Gastrocnemius medialis (tissue), 4 donors: ENCODE measurements at places on chromosomes 1 and 21. TPM values are rescaled to one million over a fixed set of nuclear protein-coding genes. Genes with fewer than 3 reads are reported as not detected.

GRCh38 chr1:89952605-89953130, 42.2 kb upstream of the ZNF326 start:
- DNase-seq = no peak

DNA sequence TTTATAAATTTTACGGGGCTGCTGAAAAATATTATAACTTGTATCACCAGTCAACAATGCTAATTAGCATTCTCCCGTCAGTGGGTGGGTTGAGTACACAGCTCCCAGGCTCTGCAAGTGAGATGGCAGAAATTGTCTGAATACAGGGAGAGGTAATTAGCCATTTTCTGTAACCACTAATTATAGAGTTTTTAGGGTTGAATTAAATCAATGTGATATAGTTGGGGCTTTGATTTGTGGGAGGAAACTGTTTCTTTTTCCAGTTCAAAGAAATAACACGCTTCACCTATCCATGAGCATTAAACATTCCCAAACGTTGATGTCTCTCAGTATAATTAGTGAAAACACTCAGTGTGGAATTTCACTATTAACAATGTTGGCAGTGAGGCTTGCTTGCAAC, 1.5 kb downstream of the VANGL1 start:
- DNase-seq = no peak

DNA sequence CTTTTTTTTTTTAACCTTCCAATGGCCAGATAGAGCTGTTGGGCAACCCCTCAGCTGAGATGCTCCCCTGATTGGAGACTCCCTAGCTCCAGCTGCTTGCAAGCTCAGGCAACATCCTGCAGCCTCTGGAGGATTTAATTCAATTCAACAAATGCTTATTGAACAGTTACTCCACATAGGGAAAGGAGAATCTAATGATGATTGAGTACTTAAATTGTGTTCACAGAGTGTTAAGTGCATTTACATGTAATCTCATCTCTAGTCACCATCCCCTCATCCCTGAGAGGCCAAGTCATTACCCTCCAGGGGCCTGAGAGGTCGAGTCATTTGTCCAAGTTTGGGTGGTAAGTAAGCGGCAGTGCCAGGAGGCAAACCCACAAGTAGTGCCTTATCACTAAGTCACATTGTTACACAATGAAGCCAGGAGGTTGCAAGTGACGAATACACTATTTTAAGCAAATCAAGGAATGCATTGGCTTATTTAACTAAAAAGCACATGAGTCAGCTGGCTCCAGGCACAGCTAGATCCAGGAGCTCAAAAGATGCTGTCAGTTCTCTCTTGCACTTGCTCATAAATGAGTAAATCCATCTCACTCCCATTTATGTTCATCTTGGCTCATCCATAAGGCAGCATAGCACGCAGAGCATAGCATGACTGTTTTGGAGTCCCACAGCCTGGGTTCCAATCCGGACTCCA, 64.3 kb downstream of the OPTC start:
- DNase-seq = peak; percentile 75

DNA sequence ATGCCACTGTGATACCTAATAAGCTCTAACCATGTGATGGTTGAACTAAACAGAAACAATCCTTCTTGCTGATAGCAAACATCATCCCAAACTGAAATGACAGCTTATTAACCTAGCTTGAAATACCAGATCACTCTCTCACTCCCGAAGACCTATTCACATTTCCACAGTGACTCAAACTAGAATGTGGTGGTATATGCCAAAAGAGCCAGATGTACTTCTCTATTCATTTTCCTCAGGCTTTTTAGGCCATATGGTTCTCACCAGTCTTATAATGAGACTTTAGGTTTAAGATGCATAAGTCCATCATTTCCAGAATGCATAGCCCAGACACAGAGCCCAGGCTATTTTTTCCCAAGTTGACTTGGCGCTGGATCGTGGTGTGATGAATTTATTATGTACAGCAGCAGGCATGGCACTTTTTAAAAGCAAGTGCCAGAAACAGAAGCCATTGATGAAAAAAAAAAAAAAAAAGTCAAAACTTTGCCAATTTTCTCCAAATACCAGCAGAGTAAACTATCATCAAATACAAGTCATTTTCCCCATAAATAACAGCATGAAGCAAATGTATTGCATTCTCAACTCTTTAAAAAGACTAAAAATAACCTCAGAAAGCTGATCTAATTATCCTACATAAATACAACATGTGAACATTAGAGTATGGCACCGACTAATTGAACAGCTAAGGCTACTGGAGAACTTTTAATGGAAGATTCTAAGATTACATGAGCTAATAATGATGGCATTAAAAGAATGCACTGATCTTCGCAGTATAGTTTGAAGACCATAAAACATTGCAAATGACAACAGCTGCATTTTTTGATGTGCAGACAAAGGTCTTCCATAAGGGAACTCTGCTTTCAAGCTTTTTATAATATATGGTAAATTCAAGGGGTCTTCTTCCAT, 365.4 kb downstream of the LRRIQ3 start:
- DNase-seq = no peak

- no peak for DNase-seq
These were observed 4.7 kb downstream of the IL23R start for GRCh38 chr1:67170751-67171573.

- DNase-seq = no peak
These were observed 242.5 kb downstream of the RHOU start for GRCh38 chr1:228977741-228978140.

DNA sequence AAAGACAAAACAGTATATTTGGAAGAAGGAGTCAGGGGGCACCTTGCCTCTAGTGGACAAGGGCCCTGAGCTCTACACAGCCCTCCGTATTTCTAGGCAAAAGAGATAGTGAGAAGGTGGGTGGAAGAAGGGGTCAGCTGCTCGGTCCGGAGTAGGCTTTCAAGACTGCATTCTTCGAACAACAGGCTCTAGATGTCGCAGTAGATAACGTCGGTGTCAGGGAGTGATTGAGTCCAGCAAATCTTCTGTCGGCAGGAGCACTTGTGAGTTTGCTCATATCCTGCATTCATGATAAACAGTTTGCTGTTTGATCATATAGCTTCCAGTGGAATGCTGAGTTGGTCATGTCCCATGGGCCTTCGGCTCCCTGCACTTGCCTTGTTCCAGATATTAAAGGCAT, 36.8 kb downstream of the DIPK1A start:
- no peak for DNase-seq

- no peak for DNase-seq
These were observed 147.5 kb downstream of the PTPRU start for GRCh38 chr1:29383746-29384371.

DNA sequence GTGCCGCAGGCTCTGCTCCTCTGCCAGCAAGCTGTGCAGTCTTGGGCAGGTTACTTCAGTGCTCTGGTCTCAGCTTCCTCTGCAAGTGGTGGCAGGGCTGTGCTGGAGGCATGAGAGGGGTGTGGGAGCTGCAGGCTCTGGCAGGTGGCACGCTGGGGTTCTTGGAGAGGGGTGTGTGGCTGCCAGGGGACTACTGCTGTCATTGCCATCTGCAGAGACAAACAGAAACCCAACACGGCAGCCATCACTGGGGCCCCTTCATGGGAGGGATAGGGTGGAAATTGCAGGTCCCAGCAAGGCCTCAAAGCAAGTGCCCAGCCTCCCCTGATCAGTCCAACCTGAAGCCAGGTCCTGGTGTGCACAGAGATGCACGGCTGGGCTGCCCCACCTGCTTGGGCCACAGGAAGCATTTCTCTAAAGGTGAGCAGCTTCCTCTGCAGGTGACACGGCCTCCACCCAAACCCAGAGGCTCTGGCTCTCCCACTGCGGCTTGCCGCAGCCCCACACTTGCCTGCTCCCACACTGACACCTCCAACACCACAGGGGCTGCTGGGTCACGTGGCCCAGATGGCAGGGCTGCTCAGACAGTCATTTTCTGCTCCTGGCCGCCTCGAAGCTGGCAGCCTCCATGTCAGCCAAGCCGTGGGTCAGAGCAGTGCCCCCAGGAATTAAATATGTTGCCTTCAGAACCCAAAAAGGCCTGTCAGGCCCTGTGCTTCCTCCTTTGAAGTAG, 4.1 kb upstream of the COL6A2 start:
- no peak for DNase-seq

GRCh38 chr1:185050823-185051451, 5.6 kb downstream of the RNF2 start:
- no peak for DNase-seq

DNA sequence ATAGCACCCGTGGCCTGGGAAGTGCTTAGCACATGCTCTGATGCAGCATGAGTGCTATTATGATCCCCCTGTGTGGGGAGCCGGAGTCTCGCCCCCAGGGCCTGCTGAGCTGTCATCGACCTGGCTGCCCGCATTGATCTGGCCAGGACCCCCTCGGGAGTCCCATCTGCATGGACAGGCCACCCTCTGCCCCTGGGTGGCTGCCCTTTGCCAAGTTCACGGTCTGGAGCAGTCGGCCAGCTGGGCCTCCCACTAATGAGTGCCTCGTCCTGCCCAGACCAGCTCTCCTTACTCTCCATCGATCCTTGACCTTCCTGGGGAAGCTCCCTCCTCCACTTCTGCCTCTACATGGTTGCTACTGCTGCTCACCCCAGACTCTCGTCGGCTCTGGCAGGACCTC, 121.8 kb upstream of the RUNX3 start:
- DNase-seq = no peak

DNA sequence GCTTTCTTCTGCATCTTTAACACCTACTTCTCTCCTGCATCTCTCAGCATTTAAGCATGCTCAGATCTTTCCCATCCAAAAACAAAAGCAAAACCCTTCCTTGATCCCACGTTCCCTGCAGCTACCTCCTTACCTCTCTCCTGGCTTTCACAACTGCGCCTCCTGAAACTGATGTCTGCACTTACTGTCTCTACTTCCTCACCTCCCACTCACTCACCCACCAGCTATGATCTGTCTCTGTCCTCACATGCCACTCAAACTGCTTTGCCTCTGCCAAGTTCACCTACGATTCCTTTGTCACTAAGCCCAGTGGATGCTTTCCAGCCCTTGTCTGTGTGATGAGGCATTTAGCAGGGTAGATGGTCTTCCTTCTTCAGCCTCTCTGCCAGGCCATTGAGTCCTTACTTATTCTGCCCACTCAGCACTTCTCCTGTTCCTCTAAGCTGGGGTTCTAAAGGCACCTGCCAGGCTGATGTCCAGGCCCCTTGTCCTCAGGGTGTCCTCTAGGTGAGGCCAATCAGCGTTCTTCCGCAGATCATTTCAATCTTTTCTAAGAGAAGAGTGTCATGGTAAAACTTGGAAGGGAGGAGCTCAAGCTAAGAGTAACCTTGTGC, 10.0 kb upstream of the GJB3 start:
- no peak for DNase-seq

DNA sequence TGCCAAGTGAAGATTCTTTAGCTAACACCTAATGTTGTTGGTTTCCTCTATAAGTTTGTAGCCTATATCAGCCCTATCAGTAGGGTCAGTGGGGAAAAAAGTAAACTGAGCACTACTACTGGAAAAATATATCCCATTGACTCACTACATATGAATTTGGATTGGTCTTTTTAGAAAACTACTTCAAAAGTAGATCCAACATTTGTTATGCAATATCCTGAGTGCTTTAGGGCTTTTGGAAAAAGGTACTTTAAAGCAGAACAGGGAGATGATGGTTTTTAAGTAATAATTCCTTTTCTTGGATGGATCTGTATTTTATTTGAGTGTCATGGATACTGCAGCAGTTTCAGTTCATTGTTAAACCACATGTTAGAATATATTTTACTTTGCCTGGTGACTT, 7.1 kb downstream of the C1orf21 start:
- no peak for DNase-seq

DNA sequence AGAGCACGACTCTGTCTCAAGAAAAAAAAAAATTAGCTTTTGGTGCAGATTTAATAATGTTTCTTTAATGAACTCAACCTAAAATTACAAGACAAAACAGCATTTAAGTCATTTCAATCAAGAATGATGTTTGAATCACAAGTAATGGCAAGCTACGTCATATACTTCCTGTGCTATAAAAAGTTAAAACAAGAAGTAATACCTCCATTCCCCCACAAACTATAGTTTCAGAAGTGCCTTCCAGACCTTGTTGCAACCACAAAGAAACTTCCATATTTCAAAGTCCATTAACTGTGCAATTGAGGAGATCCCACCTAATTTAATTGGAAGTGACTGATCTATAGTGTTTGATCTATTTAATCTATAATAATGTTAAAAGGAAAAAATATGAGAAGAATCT, 15.1 kb downstream of the NRDC start:
- no peak for DNase-seq

- no peak for DNase-seq
These were observed 2.6 kb upstream of the C1orf141 start for GRCh38 chr1:67137307-67137753.

- DNase-seq = no peak
These were observed 4.8 kb downstream of the GNG4 start for GRCh38 chr1:235644693-235645305.

DNA sequence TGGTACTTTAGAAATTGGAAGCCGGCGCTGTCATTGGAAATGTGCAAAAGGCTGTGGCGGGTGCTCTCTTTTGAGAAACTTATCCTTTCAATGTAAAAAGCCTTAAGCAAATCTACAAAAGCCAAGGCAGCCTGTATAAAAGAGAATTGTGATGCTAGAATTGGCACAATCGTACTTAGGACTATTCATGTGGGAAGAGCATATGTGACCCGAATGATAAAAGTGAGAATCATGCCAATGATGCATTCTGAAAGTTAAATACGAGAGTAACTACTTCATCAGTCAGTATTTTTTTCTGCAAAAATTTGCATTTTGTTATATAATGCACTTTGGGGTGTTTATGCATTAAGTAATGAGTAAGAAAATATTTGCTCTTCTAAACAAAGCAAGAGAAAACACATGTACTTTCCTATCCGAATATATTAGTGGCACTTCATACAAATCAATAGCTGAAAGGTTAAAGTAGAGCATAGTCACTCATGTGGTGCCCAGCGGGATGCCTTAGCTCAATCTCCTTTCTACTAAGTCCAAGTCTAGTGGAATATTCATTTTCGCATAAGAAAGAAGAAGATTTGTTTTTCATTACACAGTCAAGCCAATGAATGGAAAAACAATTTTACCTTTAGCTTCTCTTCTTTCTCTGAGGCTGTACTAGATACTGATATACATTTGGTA, 1256.6 kb upstream of the B3GALT2 start:
- no peak for DNase-seq

GRCh38 chr1:85135392-85135798, 65.4 kb downstream of the SYDE2 start:
- DNase-seq = no peak

GRCh38 chr1:41370225-41370624, 9.0 kb downstream of the FOXO6 start:
- DNase-seq = no peak

The MROH7 gene
- total RNA-seq = 1.2 TPM

The KCNE2 gene
- total RNA-seq = not detected

The EPHA2 gene
- total RNA-seq = 6.4 TPM

The NGF gene
- not detected for total RNA-seq

The LRRC38 gene
- total RNA-seq = 6.8 TPM

The TRIM63 gene
- 1,040 TPM for total RNA-seq

The C1orf87 gene
- total RNA-seq = not detected

The VCAM1 gene
- total RNA-seq = 1.6 TPM

The LEMD1 gene
- total RNA-seq = not detected

The C1orf94 gene
- total RNA-seq = not detected

The RAB7B gene
- total RNA-seq = 0.33 TPM

The CFHR2 gene
- total RNA-seq = 0.69 TPM

The LRRC71 gene
- not detected for total RNA-seq

The PLA2G2C gene
- not detected for total RNA-seq

The OPRD1 gene
- 0.15 TPM for total RNA-seq
